Stimulated activated CD4-positive, alpha-beta T cell treated with anti-CD3 and anti-CD28 coated beads, Interleukin-1b, Interleukin-23, amount 100 ng/mL, for 24 hours (primary cell): ENCODE measurements at places on chromosomes 1 and 21.

DNA sequence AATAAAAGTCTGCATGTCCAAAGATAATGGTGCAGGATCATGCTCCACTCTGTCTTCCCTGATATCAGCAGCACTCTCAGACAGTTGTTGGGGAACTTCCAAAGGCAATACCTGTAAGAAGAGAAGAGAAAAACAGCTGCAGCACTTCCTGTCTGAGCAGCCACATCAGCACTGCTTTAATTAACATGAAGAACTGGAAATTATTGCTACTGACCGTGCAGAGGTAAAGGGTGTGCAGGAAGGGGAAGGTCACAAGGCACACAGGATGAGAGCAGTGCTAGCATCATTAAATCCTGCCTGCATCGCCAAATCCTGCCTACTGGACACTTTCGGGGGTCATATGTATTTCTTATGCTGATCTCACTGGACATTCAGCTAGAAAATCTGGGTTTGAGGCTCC is 379.0 kb downstream of the LMX1A start:
- no peak for DNase-seq

GRCh38 chr1:26218906-26219494 is 15.0 kb upstream of the CEP85 start:
- DNase-seq = no peak

- DNase-seq = no peak
Measured at GRCh38 chr1:29470788-29471119, 234.4 kb downstream of the PTPRU start.

GRCh38 chr21:37700641-37701202 is 215.5 kb downstream of the KCNJ6 start:
- no peak for DNase-seq

DNA sequence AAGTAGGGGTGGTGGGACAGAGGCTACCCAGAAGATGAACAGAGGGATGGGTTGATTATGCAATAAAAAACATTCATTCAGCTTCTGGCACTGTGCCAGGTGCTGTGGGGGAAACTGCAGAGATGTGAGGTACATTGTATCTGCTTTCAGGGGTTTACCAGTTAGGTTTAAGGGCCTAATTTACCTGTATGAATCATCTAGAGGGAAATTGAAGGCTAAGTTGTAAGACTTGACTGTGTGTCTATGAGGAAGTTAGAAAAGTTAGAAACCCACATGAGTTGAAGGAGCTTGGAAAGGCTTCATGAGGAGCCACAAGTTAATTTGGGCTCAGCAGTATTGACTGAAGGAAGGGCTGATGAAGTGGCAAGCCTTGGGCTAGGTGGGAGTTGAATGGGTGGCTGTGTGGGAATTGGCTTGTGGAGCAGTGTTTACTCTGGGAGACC is 36.7 kb upstream of the APOBEC4 start:
- DNase-seq = no peak

- no peak for DNase-seq
Measured at GRCh38 chr1:7207875-7208646, 422.8 kb downstream of the CAMTA1 start.

GRCh38 chr1:86352086-86352485 is 44.0 kb downstream of the ODF2L start:
- DNase-seq = no peak

GRCh38 chr1:243620096-243620495 is 229.9 kb downstream of the AKT3 start:
- no peak for DNase-seq
